ENCODE measurements at places on chromosomes 4 and X.

GRCh38 chrX:53018627-53019026 lies 30.0 kb upstream of the GPR173 start:
- no peak for DNase-seq

DNA sequence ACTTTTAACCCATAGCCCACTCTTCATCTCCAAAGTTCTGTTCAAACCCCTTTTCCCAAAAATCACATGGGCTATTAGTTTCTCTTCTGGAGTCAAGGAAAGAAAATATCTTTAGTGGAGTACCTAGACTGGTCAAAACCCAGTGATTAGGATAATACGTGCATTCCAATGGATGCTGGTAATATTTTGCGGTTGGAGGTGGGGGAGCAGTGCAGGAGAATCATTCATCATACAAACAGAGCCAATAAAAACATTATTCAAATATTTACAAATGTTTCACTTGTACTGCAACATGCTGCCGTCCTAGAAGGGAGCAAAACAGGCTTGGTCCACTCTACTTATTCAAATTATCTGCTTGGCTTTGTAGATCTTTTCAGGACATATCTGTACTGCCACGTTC lies 57.2 kb upstream of the RAB9B start:
- DNase-seq, result no peak

GRCh38 chr4:80461412-80461811 lies 125.9 kb downstream of the CFAP299 start:
- no peak for DNase-seq

GRCh38 chr4:120753854-120754253 lies 168.7 kb downstream of the PRDM5 start:
- DNase-seq, result no peak

DNA sequence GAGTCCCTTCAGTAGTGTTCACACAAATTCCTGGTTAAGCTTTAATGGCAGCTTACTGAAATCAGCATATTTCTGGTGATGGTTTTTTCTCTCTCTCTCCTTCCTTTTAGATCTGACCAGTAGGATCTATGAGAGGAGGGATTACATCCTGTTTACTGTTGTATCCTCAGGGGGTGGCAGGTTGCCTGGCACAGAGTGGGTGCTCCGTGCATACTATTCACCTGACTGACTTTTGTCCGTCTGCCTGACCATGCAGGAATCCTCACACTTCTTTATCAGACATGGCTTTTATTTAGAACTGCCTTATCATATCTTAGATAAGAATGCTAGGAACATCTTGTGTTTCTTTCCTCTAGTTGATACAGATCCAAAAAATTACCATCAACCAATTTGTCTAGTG lies 29.6 kb downstream of the MCUB start:
- no peak for DNase-seq

- no peak for DNase-seq
These were observed 20.2 kb downstream of the PPA2 start for GRCh38 chr4:105453550-105454205.

DNA sequence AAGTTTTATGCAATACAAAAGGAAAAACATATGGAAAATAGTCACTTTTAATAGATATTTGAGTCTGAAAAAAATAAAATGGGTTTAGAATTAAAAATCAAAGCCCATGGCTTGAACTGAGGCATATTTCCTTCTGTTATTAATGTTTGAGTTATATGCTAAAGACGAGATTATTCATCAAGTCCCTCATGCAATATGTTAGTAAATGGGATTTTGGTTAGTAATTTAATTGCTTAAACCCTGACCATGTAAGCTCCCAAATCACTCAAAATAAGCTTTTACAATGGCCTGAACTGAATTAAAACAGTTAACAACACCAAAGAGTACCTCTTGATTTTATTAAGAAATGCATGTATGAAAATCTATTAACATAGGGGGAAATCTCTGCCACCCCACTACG lies 12.1 kb downstream of the UNC5C start:
- no peak for DNase-seq

- no peak for DNase-seq
These were observed 10.0 kb upstream of the LNX1 start for GRCh38 chr4:53601251-53601764.

GRCh38 chrX:71533516-71533850 lies 579 bp downstream of the OGT start:
- DNase-seq, result no peak

DNA sequence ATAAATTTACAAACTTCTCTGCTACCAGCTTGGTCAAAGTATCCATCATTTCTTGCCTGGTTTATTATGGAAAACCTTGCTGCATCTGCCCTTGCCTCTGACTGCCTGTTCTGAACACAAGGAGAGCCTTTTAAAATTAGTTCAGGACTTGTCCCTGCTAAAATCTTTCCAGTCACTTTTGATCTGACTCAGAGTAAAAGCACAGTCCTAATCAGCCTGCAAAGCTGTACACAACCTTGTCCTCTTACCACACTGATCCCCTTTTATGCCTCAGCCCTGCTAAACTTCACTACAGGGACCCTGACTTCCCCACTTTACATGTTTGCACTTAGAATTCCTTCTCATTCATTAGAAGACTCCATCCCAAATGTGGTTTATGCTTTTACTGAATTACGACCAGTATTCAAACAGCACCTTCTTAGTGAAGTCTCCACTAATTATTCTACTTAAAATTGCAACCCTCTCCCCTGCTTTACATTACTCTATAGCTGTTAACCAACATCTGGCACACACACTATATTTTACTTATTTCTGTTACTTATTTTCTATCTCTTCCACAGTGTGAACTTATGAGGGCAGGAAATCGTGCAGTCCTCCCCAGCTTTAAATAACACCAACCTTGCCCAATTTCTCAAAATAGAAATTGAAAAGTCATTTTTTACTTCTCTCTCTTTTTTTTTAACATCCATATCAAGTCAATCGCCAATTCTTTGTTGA lies 6.3 kb downstream of the GABRA4 start:
- DNase-seq, result no peak

DNA sequence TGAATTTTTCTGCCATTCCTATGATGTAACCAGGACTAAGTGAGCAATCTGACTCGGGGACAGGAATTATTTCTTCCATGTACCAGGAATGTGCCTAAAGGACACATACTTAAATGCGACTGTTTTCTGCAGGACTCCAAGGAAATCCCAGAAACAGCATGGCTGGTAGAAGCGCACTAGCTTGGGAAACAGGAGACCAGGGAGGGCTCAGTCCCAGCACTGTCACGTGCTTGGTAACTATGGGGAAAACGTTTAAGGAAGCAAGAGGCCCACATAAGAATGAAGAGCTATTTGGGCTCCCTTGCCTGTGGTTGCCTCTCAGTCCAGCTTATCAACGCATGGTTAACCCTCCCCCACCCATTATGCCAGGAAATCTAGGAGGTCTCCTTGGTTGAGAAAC lies 19.6 kb downstream of the MPP1 start:
- DNase-seq, result no peak

DNA sequence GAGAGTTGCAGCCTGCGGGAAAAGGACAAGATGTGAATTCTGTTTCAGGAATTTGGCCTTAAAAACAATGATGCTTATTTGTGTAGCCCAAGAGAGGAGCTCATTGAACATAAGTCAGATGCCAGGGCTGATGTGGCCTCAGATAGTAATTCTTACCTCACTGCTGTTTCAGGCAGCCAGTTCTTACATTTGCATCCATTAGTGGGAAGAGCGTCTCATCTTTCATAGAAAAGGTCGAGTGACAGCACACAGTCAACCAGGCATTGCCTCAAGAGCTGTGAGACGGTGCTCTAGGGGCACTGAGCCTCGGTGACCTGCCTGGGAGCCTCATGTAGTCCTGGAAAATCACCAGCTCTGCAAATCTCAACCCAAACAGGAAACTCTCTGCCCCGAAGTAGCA lies 174.9 kb upstream of the FRG1 start:
- DNase-seq, result no peak

- DNase-seq, result no peak
These were observed 160.7 kb downstream of the FHIP1A start for GRCh38 chr4:151569650-151570049.

- no peak for DNase-seq
These were observed 508.7 kb upstream of the HTR2C start for GRCh38 chrX:114075073-114075673.

DNA sequence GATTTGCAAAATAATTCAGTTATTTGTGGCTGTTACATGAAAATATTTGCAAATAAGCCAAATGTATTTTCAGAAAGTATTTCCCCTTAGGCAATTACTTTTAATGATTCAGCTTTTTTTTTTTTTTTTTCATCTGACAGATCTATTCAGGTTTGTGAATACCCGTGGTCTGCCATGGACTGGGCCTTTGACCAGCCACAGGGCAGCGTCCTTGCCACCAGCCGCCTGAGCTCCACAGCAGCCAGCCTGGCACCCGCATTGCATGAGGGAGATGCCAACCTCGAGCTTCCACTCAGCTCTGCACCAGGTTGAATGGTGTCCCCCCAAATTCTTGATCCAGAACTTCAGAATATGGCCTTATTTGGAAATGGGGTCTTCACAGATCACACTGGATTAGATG lies 14.7 kb downstream of the TMEM271 start:
- DNase-seq, result no peak

DNA sequence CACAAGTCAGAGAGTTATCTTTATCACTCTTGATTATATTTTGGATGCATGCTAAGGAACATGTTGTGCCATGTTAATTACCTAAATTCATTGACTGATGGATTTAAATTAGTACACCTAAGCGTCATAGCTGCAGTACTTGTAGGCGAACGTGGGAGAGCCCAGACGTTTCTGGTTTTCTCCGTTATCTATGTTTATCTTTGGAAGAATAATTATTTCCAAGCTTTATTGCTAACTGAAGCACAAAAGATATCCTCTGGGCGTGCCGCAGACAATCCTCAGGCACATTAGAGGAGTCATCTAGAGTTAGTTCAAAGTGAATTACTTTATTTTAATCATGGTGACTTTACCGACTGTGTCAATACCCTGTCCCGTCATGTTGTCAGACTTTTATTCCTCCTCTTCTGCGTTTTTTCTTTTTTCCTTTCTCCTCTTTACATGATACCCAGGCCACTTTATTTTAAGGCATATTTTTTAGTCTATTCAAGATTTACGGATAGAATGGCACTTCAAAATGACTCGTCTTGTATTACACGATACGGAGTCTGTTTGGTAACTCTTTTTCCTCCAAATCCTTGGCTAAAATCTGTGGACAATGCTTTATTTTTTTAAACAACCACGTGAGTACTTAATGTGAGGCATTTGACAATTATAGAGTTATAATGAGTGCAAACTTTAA lies 632.0 kb upstream of the TENM3 start:
- DNase-seq, result no peak

GRCh38 chr4:125750399-125750798 lies 435.6 kb downstream of the FAT4 start:
- no peak for DNase-seq

- DNase-seq, result no peak
These were observed 6.4 kb upstream of the AP1AR start for GRCh38 chr4:112225157-112225556.

- DNase-seq, result no peak
These were observed 330.4 kb downstream of the GBA3 start for GRCh38 chr4:23023121-23023520.

DNA sequence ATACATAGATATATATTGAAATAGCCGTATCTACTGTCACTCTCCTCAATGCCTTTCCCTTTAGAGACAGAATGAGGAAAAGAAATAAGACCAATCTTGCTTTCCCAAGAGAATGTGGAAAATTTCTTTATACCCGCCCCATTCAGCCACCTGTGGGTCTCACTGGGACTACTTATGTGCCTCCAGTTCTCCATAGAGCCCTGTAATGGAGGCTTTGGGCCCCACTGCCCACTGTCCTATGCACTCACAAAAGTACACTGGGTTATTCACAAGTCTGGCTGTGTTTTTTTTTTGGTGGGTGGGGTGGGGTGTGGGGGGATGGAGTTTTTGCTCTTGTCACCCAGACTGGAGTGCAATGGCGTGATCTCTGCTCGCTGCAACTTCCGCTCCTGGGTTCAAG lies 70.4 kb upstream of the ELOVL6 start:
- no peak for DNase-seq

DNA sequence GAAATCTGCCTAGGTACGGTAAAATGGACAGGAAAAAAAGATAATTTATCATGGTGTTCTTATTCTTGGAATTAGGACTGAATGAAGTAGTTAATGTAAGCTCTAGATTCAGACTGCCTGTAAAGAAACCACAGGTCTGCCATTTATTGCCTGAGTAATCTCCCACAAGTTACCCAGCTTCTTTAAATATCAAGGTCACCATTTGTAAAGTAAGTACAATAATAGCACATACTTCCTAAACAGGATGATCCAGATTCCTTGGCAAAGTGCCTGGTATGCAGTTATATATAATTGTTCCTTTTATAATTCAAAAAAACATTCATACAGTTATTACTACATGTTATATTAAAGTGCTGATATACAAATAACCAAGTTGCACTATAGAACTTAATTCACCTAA lies 368.6 kb downstream of the HNRNPD start:
- no peak for DNase-seq

- no peak for DNase-seq
These were observed 904.1 kb upstream of the EPHA5 start for GRCh38 chr4:66574145-66574978.

DNA sequence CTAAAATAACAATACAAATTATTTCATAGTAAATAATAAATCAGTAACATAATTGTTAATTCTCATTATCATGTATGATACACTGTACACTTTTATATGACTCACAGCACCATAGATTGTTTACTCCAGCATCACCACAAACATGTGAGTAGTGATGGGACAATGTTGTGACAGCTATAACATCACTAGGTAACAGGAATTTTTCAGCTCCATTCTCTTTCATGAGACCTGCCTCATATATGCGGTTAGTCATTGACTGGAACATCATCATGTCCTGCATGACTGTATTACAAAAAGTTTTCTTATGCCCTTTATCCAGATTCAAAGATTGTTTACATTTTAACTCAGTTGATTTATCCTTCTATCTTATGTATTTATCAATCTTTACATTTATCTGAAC lies 1530.0 kb downstream of the PCDH18 start:
- DNase-seq, result no peak

GRCh38 chr4:180669680-180670079 lies 1573.5 kb upstream of the TENM3 start:
- DNase-seq, result no peak

- no peak for DNase-seq
These were observed 111.0 kb downstream of the ASB9 start for GRCh38 chrX:15158736-15159406.

DNA sequence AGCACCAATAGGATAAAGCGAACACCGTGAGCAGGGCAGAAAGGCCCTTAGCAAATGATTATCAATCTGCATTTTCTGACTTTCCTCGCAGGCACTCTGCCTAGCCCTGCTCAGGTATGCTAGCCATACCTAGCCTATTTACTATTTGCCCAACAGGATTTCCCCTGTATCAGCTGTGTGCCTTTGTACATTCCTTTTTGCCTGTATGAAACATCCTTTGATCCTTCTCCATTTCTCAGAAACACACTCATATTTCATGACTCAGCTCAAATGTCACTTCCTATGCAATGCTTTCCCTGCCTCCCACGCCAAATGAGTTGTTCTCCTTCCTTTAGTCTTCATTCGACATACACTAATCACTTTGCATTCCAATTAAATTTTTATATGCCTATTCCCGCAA lies 37.2 kb downstream of the PCDH7 start:
- no peak for DNase-seq
